ENCODE measurements at places on chromosomes 1 and 21.

DNA sequence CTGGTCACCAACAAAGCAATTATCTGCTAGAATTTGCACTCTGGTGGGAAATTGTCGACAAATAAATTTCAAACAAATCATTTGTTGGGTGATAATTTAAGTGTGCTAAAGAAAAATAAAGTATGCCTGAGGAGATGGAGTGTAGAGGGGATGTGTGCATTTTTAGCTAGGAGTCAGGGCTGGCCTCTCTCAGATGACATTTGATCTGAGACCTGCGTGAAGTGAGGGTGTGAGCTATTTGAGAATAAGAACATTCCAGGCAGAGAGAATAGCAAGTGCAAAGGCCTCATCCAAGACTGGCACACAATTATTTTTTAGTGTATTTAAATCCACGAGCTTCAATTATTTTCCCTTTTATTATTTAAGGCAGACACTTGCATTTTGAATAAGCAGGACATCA, 19.7 kb upstream of the S1PR1 start:
- DNase-seq: no peak

DNA sequence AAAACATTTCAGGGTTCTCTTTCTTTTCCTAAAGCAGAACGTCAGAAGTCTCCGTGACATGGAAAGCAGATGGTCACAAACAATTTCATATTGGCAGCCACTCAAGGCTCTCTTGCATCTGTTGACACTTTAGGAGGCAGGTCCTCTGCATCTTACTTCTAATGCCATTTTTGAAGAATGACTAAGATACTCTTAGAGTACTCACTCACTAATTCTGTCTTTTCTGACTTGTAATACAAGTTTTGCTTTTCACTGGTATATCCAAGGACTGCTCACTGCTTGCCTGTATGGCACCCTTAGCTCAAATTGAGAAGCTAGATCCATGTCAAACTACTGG, 68.3 kb downstream of the PRRX1 start:
- no peak for DNase-seq

- DNase-seq: no peak
Measured at GRCh38 chr1:90726986-90727480, 9.9 kb upstream of the BARHL2 start.

- peak; percentile 81 for DNase-seq
Measured at GRCh38 chr21:33403128-33403785, at the start of gene IFNGR2. Gene IFNGR2, plus strand, starts transcription at chr21:33403413. Its CDS starts 131 bp downstream, at chr21:33403544.

GRCh38 chr21:36134803-36135390, at the start of gene CBR3:
Gene CBR3, plus strand, starts transcription at chr21:36135079. Its CDS starts 114 bp downstream, at chr21:36135193.
- DNase-seq: peak; percentile 33

- no peak for DNase-seq
Measured at GRCh38 chr1:235881930-235882700, 15.4 kb upstream of the LYST start.

- DNase-seq: no peak
Measured at GRCh38 chr1:191452586-191452985, 705.7 kb upstream of the RGS18 start.

DNA sequence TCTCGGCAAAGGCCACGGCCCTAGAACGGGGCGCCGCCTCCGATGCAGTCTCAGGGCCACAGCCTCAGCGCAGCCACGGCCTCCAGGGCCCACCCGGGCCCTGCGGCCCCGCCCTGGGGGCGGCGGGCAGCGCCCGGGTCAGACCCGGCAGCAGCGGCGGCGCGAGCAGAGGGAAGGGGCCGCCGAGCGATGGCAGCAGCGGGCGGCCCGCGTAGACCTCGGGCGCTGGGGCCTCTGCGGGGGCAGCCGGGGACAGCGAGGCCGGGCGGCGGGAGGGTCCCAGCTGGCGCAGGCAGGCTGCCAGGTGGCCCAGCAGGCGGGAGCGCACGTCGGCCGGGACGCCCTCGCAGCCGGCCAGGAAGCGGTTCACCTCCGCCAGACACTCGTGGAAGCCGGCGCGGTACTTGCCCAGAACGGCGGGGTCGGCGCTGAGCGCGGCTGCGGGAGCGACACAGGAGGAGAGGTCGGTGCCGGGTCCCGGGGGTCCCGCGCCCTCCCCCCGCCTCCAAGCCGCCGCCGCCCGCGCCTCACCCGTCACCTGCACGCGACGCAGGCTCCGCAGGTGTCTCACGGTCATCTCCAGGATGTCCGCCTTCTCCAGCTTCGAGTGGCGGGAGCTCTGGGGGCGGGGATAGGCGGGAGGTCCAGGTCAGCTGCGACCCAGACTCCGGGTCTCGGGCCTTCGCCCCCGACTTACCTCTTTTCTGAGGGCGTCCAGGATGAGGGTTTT, 737 bp downstream of the HES4 start:
- DNase-seq: no peak

DNA sequence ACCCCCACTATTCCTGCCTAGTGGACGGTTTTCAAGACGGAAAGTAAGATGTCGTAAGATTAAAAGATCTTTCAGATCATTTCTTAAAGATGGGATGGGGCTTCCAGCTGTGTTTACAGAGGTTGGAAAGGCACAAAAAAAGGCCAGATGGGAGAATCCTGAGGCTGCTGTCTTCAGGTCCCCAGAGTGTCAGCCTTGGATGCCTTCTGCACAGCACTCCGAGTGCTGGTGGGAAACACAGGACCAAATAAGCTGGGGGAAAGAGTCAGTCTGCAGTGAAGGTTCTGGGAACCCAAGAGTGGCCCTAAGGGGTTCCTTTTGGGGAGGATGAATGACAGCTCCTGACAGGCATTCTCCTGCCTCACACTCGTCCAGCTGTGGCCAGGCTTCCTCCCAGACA, 96.5 kb downstream of the COLGALT2 start:
- DNase-seq: no peak

GRCh38 chr1:243791586-243792267, 58.3 kb downstream of the AKT3 start:
- no peak for DNase-seq

DNA sequence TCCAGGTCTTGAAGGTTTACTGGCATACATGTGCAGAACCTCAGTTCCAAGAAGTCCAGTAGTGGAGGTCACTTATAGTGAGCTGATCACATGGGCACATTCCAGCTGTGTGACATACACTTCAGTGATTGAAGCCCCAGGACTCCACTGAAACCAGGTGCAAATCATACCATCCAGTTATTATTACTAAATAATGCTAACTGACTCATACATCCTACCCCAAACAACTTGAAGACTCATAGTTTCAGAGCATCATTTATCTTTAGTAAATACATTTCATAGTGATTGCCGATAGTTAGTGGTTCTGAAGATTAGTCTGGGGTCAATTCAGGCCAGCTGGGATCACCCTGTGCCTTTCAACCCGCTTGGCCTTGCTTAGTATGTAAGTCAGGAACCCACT, 137.9 kb upstream of the UBE2U start:
- DNase-seq: no peak

GRCh38 chr1:99710994-99711393, 55.4 kb downstream of the FRRS1 start:
- DNase-seq: no peak

- no peak for DNase-seq
Measured at GRCh38 chr1:151158751-151159251, 2.4 kb downstream of the TNFAIP8L2 start.

- DNase-seq: no peak
Measured at GRCh38 chr1:153760440-153760839, 14.8 kb upstream of the SLC27A3 start.

DNA sequence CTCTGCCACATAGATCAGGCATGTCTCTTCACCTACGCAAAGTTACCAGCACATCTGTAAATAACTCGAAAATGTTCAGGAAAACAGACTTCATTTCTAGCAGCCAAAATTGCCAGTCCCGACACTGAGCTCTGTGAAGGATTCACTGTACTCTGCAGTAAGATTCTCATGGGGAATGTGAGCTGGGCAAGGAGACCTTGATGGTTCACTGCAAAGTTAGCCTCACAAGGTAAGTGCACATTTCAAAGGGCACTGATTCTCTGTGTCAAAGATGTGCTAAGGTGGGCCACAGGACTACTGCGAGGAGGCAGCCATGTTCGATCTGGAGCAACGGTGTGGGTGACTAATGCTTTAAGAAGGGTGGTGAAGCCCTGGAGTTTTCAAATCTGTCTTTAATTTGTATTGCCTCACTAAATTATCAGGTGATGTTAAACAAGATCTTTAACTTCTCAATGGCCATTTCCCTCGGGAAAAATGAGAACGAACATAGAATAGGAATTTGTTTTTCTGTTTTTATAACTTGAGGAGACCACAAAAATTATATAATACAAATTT, 25.2 kb downstream of the STPG1 start:
- DNase-seq: no peak

DNA sequence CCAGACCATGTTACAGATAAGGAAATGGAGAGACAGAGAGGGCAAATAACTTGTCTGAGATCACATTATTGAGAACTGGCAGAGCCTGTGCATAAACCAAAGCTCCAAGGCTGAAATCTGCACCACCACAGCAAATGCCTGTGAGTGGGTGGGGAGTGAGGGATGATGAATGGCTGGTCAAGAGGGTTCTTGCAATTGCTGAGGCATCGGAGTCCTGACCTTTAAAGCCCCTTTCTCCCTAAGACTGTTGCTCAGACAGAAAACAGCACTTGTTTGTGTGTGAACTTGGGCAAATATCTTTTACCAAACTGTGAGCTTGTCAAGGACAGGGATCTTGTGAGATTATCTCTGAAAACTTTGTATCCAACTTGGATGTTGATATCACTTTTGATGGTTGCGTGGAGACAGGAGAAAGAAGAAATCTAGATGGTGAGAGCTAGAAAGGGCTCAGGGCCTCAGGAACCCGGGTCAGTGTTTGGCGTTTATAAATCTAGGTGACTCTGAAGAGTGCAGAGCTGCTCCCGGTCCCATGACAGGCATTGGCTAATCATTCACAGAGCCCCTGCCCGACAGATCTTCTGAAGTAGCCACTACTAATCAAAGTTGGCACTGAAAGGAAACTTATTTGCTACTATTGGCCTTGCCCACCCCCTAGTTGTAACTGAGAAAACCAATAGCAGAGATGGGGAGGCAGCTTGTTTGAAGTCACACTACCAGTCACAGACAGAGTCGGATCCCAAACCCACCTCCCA, 122.3 kb downstream of the FOXD2 start:
- DNase-seq: no peak

GRCh38 chr1:167631936-167632614, 2.0 kb downstream of the RCSD1 start:
- no peak for DNase-seq

DNA sequence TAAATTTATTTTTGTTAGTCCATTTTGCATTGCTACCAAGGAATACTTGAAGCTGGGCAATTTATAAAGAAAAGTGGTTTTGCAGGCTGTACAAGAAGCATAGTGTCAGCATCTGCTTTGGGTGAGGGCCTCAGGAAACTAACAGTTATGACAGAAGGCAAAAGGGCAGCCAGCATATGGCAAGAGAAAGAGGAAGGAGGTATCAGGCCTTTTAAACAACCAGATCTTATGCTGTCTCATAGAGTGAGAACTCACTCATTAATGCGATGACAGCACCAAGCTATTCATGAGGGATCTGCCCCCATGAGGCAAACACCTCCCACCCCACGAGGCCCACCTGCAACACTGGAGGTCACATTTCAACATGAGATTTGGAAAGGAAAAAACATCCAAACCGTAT, 898.4 kb downstream of the KCNT2 start:
- DNase-seq: no peak

- peak; percentile 15 for DNase-seq
Measured at GRCh38 chr1:108646648-108647269, 14.1 kb downstream of the HENMT1 start.

DNA sequence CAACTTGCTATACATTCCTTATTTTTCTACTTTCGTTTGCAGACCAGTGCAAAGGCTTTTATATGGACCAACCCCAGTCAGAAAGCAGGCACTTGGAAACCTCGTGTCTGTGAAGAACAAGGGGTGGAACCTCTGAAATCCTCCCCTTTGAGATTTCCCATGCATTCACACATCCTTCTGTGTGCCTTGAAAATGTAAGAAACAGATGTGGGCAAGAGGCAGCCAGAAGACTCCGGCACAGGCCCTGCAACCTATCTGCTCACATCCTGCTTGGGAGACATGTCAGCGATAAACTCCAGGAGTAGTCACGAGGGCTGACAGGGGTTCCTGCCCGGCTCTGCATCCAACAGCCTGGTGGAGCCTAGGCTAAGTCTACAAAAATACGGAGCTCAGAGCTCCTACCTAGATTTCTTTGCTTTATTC, 42.5 kb downstream of the ETS2 start:
- DNase-seq: no peak
